ENCODE measurements at places on chromosomes 3 and 15.

- DNase-seq, result no peak
These were observed 111.1 kb downstream of the UBE3A start for GRCh38 chr15:25327686-25328085.

GRCh38 chr15:73403171-73403570, 34.4 kb upstream of the HCN4 start:
- no peak for DNase-seq

GRCh38 chr3:15428539-15428938, 1.1 kb downstream of the EAF1 start:
- no peak for DNase-seq

DNA sequence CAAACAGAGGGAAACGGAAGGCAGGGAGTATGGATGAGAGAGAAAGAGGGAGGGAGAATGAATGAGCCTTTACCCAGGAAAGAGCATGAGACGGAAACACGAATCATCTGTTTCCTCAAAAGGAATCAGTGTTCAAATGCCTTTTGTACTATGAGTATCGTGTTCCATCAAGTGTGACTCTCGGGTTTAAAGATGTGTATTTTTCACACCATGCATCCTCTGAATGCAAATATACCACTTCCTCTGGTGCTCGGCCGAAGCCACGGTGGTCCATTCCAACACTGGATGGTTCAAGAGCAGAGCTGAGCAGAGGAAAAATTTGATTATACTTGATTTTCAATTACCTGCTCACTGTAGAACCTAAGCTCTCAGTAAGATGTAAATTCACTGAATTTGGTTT, 505.1 kb downstream of the MECOM start:
- DNase-seq, result no peak
